ENCODE measurements at places on chromosomes 2 and 18. TPM values are rescaled to one million over a fixed set of nuclear protein-coding genes. Genes with fewer than 3 reads are reported as not detected.

- no peak for DNase-seq
Measured at GRCh38 chr2:56688661-56689060, 504.9 kb downstream of the CCDC85A start.

DNA sequence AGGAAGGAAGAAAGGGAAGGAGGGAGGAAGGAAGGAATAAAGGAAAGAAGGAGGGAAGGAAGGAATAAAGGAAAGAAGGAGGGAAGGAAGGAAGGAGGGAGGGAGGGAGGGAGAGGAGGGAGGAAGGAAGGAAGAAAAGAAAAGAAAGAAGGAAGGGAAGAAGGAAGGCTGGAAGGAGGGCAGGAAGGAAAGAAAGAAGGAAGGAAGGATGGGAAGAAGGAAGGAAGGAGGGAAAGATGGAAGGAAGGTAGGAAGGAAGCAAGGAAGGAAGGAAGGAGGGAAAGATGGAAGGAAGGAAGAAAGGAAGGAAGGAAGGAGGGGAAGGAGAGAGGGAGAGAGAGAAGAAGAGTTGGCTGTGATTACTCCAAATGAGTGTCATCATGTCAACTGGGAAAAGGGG, 190.6 kb downstream of the ACKR3 start:
- DNase-seq, result no peak

- no peak for DNase-seq
Measured at GRCh38 chr2:146669735-146670134, 1175.1 kb upstream of the ACVR2A start.

DNA sequence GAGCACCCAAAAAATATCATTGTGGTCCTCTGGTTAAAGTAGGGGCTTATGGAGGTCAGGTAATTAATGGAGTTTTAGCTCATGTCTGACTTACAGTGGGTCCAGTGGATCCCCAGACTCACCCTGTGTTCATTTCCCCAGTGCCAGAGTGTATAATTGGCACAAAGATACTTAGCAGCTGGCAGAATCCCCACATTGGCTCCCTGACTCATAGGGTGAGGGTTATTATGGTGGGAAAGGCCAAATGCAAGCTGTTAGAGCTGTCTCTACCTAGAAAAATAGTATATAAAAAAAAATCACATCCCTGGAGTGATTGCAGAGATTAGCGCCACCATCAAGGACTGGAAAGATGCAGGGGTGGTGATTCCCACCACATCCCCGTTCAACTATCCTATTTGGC, 1067.6 kb upstream of the ACVR2A start:
- no peak for DNase-seq

- DNase-seq, result no peak
Measured at GRCh38 chr2:122491011-122491410, 735.6 kb downstream of the TSN start.

DNA sequence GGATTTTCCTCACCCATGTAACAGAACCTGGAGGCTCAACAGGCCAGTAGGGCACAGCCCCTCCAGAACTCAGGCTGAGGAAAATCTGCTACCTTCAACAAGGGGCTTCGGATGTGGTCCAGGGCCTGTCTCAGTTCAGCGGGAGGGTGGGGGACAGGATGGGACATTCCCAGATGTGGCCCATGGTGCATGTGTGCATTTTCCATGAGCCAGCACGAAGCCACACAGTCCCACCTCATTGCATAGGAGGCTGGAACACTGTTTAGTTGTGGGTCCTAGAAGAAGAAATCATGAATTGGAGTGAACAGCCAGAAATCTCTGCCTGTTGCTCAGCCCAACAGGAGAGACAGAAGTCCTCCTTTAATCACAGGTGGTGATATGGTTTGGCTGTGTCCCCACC, 469.6 kb upstream of the MYT1L start:
- no peak for DNase-seq

- peak; percentile 46 for DNase-seq
Measured at GRCh38 chr2:111667542-111668273, 216.3 kb downstream of the ANAPC1 start.

DNA sequence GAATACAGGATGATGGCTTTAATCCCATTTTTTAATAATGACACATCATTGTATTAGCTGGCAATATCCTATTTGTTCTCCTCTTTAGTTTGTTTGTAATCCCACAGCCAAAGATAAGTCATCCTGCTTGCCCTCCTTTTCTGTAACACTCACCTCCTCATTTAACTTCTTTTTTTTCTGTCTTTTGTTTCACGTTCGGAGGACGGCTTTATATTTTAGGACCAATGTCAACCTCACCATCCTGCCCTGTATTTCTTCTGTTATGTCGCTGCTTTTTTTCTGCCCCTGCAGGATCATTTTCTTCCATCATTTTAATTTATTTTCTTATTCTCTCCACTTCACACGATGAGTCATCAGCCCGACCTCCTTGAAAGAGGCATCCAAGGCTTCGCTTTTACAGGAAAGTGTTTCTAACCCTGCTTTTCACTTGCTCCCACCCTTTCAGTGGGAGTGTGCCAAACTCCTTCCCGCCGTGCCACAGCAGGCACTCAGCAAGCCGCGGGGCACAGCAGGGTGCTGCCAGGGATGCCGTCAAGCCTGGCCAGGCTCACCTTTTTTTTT, 11.4 kb downstream of the RAB31 start:
- peak; percentile 69 for DNase-seq

DNA sequence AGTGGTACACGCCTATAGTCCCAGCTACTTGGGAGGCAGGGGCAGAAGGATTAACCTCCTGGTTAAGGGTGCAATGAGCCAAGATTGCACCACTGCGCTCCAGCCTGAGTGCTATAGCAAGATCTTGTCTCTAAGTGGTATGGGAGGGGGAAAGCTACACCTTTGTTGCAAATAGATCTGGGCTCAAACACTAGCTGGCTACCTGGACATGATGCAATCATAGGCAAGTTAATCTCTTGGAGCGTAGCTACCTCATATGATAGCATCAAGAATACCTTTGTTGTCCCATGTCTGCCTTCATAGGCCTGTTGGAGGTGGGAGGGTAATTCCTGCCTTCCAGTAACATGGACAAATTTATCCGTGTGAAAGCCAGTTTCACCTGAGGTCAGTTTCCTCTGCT, 15.7 kb downstream of the KLHL29 start:
- no peak for DNase-seq

Gene CENPO
- 16.6 TPM for total RNA-seq

Gene UGT1A10
- not detected for total RNA-seq

Data from adrenal gland (tissue), 19 donors.